ENCODE measurements at places on chromosomes 2 and 18. TPM values are rescaled to one million over a fixed set of nuclear protein-coding genes. Genes with fewer than 3 reads are reported as not detected.

The TCF23 gene
- total RNA-seq = not detected

The MORN2 gene
- 9.6 TPM for total RNA-seq

The GPR17 gene
- total RNA-seq = not detected

The LRP1B gene
- 0.13 TPM for total RNA-seq

The FAM228A gene
- total RNA-seq = 0.13 TPM

The MFSD6 gene
- 6.7 TPM for total RNA-seq

The PLEK gene
- under 0.01 TPM for total RNA-seq

The IL1RN gene
- not detected for total RNA-seq

The CYBRD1 gene
- total RNA-seq = 22.8 TPM

The DYNAP gene
- total RNA-seq = not detected

The CROCC2 gene
- total RNA-seq = not detected

The CASP8 gene
- 10.0 TPM for total RNA-seq

The EFHD1 gene
- not detected for total RNA-seq

The CD28 gene
- under 0.01 TPM for total RNA-seq

The DUSP19 gene
- total RNA-seq = 2.1 TPM

The AQP12B gene
- not detected for total RNA-seq

The SULT1C4 gene
- total RNA-seq = 114 TPM

The SNRPD1 gene
- 10.4 TPM for total RNA-seq

The UGT1A5 gene
- not detected for total RNA-seq

The LPIN2 gene
- total RNA-seq = 21.1 TPM

The ARHGAP25 gene
- total RNA-seq = 11.9 TPM

The LAMA3 gene
- 7.0 TPM for total RNA-seq

The DRC1 gene
- total RNA-seq = not detected

The C2orf15 gene
- 0.13 TPM for total RNA-seq

The MAIP1 gene
- 24.9 TPM for total RNA-seq

The ITGA6 gene
- 146 TPM for total RNA-seq

The STARD6 gene
- total RNA-seq = 0.13 TPM

The SATB2 gene
- total RNA-seq = 0.26 TPM

The FOXI3 gene
- total RNA-seq = not detected

The CSRNP3 gene
- total RNA-seq = 0.13 TPM

The EVA1A gene
- total RNA-seq = 52.1 TPM

The KCNIP3 gene
- 0.13 TPM for total RNA-seq

The PAIP2B gene
- total RNA-seq = 1.0 TPM

Data from dermis microvascular lymphatic vessel endothelial cell (primary cell).